ENCODE measurements at places on chromosomes 1 and 21.

- peak; percentile 49 for DNase-seq
These were observed 86.9 kb downstream of the LRRC8D start for GRCh38 chr1:89907727-89908212.

- DNase-seq, result no peak
These were observed 672 bp downstream of the POMGNT1 start for GRCh38 chr1:46197560-46197963.

DNA sequence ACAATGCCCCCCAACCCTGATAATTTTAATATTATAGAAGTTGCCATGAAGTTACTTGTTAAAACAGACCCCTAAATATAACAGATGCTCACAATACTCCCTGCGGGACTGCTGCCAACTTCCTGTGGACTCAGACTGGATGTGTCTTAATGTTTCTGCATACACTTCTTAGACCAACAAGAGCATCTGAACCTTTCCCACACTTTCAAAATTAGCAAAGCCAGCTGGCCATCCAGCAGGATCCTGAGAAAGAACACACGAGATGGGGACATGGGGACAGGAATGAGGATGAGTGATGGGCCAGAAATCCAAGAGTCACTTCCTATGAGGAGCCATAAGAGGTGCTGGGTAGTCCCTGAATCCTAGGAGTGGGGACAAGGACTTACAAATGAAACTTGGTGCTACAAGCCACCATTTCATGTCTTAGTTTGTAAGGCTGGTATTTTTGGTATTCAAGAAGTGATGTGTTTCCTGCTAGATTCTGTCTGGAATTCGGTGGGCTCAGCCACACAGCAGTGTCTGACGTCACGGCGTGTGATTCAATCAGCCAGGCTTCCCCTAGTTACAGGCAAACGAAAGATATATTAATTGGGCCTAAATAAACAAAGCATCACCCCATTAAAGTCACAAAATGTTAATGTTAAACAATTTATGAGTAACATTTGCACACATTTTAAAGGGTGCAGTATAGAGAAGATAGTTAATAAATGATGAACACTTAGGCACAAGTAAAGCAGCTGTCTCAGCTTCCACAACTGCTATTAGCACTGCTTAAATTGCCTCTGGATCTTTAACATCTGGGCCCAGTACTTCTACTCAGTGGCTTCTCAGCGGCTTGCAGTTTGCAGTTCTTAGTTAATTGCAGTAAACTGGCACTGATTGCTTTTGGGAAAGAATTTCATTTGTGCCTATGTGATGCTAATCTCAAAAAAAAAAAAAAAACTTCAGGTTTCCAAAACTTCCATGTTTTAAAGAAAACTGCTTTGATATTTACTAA lies 41.2 kb upstream of the RGS8 start:
- DNase-seq, result no peak

DNA sequence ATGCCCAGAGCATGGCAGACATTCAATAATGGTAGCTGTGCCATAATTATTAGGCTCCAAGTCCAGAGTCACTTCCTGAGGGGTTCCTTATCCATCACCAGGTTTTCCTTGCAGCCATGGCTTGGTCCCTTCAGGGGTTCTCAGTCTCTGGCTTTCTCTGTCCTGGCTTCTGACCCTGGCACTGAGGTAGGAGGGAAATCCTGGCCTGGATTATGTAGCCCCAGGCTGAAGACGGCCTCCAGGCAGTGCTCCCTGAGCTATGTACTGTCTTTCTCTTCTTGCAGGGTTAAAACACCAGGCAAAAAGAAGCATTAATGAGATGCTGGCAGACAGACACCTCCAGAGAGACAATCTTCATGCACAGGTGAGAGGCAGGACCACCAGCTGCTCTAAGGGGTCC lies 9.5 kb upstream of the PADI3 start:
- DNase-seq, result peak; percentile 87

DNA sequence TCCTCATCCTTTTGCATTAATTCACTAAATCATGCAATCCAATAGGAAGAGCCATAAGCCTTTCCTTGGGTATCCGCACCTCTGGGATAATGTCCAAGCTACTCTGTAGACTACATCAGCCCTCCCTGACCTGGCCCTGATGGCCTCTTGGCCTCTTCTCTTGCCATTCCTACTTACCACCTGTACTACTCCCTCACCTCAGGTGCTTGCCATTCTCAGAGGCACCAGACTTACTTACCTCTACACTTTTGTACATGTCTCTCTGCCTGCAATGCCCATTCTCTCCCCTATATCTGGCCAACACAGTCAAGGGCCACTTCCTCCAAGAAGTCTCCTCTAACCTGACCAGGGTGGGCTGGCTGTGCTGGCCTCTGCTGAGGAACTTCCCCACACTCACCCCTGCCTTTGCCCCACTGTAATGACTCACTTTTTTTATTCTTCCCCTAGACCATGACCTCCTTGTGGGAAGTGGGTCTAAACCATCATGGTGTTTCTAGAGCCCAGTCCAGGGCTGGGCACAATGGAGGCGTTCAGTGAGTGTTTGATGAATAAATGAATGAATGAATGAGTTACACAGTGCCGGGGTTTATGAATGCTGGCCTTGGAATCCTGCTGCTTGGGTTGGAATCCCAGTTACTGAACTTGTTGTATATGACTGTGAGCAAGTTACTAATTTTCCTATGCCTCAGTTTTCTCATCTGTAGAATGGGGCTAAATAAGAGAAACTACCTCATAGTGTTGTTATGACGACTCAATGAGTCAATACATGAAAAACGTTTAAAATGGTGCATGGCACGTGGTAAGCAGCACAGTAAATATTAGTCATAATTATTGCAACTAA lies 179.8 kb downstream of the FOXD2 start:
- DNase-seq, result no peak

- peak; percentile 9 for DNase-seq
These were observed 2.7 kb upstream of the NTNG1 start for GRCh38 chr1:107138166-107138565.

DNA sequence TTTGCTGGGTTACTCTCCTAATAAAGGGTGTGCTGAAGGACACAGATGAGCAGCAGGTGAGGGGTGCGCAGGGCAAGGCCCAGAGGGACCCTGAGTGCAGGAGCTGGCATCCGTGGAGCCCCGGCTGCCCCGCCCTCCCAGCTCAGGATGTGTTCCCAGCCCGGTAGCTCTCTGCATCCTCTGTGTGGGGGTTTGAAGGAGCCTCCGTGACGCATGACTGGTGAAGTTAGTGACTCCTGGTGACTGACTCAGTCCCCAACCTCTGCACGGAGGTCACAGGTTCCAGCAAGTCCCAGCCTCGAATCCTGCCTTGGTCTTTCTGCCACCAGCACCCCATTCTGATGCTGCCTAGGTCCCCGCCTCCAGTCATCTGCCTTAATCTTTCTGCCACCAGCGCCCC lies 21.6 kb upstream of the TSPEAR start:
- no peak for DNase-seq

- peak; percentile 32 for DNase-seq
These were observed 709 bp downstream of the GART start for GRCh38 chr21:33541105-33541711.

DNA sequence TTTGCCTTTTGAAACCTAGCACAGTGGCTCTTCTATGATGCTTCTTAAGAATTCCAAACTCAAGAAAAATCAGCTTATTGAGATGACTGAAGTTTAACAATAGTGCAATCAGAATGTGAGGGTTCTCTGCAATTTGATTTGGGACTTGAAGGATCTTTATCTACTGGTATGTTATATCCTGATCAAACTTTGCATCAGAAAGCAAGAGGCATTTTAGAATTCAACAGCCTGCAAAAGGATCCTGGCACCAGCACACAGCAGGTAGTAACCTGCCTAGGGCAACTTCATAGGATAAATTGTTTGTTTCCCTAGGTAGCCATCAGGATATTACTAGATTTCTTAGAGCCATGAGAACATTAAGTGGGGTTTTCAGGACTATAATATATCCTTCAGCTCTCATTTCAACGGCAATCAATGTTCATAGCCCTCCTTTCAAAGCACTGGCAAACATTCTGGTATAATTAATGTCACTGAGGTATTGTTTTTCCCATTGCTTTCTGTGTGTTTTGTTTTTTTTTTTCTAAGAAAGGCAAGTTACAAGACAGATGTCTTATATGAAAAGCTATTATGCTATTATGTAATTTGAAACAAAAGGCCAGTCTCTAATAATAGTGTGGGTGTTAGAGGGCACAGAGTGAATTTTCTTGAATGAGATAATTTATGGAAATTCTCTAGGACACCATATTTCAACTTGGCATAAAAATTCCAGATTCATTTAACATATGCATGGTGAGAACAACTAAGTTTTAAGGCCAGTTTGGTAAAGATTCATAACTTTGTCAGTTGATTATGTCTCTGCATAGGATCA lies 34.5 kb downstream of the NTNG1 start:
- DNase-seq, result no peak

- DNase-seq, result no peak
These were observed 211.2 kb downstream of the PTGER3 start for GRCh38 chr1:70836456-70836855.

DNA sequence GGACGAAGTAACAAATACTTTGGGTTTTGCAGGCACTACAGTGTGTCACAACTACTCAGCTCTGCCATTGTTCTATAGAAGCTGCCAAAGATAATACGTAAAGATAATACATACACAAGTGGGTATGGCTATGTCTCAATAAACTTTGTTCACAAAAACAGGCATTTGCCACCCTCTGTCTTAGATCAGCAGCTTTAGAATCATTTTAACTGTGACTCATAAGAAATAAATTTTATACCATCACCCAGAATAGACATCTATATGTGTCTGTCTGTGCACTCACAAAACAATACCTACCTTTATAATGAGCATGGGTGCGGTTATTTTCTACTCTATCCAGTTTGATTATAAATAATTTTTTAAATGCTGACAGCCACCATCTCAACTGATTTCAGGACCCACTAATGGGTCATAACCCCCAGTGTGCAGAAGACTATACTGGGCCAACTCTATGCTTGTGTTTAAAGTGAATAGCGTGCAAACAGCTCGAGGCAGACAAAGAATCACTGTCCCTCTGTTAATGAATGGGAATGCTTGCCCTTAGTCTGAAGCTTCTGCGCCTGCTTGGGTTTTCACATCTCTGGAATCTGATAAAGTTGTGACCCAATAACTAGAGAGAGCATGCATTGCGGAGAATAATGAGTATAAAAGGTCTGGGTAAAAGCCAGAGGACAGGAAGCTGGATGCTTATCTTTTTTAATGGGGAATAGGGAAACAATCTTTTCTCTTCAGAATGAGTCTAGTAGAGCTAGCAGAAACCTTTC lies 216.2 kb downstream of the PLPP3 start:
- no peak for DNase-seq

- peak; percentile 32 for DNase-seq
These were observed 458.0 kb upstream of the DEPDC1 start for GRCh38 chr1:68954841-68955240.

DNA sequence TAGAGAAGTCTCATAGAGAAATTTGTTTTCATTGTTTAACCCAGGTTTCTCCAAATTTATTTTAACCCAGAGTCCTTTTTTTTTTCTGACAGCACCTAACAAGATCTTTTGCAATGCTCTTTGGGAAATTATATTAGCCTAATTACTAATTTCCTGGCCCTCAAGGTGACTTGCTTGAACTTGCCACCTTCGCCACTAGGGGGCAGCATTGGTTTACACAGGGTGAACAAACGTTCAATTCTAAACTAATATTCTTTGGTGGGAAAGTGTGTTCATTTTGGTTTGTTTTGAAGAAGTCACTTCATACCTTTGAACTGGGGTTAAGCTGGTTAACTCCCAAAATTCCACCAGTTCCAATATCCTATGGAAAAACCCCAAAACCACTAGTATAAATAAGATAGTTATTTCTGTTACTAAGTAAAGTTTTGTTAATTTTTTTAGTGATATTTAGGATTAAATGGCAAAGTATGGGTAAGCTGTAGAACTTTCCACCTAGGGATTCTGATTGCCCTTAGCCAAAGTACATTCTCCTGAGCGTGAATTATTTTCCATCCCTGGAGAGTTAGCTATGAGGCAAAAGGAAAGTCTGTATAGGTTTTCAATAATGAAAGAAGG lies 13.0 kb downstream of the CCDC190 start:
- peak; percentile 75 for DNase-seq

DNA sequence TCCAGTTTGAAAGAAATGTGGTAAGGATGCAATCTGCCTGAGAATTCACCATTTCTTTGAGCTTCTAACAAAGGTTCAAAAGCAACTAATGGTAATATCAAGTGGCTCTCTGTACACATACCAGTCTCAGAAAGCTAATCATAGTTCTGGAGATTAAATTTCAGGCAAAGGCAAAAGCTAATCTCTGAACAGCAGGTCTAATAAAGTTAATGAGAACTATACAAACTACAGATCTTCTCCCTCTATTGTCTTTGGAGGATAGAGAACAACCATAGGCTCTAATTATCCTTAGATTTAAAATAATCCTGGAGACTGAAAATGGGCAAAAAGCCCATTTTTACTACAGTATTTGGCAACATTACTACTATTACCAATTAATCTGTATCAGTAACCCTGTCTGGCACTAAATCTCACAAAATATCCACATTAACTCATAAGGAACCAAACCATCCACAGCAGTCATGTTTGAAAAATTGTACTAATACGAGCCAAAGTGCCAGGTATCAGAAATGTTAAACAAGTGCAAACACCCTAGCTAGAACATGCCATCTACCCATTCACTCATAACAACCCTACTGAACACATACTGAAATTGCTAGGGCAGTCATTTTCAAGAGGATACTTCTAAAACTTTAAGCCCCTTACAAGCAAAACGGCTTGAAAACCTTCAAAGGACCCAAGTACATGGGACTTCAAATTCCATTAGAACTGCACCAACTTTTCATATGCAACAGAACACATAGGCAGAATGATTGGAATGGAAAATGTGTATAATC lies 4.8 kb downstream of the DIPK1A start:
- DNase-seq, result no peak

DNA sequence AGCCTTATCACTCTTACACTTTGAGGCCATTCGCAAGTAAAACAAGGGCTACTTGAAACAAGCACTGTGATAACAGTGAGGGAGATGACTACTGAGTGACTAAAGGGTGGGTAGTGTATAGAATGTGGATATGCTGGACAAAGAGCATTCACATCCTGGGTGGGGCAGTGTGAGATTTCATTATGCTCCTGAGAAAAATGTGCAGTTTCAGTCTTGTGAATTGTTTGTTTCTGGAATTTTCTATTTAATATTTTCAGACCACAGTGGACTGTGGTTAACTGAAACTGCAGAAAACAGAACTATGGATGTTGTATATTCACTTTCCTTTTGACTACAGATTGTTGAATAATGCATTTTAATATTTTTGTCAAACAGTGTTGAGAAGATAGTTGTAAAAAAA lies 25.1 kb upstream of the B3GALT2 start:
- DNase-seq, result peak; percentile 40

GRCh38 chr1:95117207-95118066 lies at the start of gene TLCD4:
TSS of gene TLCD4 (plus strand) at chr1:95117355. CDS start at chr1:95143902, 26,547 bp downstream.
- peak; percentile 62 for DNase-seq
